Activated T-cell treated with anti-CD3 and anti-CD28 coated beads, Interleukin-2, amount 50 U/mL, for 24 hours (primary cell): ENCODE measurements at places on chromosomes 6 and 20.

GRCh38 chr6:36590237-36590636 lies 3.9 kb upstream of the SRSF3 start:
- no peak overlapping the region for H3K27ac ChIP-seq
- H3K4me1 ChIP-seq = peaks cover 20% of the 10 kb centered on the region
- H3K4me3 ChIP-seq = no peak overlapping the region
- peaks cover 16% of the 10 kb centered on the region for H3K36me3 ChIP-seq
- no peak for DNase-seq

GRCh38 chr20:12847872-12848271 lies 160.9 kb upstream of the SPTLC3 start:
- H3K27ac ChIP-seq = no peak overlapping the region
- H3K4me3 ChIP-seq = no peak overlapping the region
- DNase-seq = no peak
- no peaks in the 10 kb centered on the region for H3K4me1 ChIP-seq
- no peaks in the 10 kb centered on the region for H3K36me3 ChIP-seq
- no peaks in the 10 kb centered on the region for H3K27me3 ChIP-seq

DNA sequence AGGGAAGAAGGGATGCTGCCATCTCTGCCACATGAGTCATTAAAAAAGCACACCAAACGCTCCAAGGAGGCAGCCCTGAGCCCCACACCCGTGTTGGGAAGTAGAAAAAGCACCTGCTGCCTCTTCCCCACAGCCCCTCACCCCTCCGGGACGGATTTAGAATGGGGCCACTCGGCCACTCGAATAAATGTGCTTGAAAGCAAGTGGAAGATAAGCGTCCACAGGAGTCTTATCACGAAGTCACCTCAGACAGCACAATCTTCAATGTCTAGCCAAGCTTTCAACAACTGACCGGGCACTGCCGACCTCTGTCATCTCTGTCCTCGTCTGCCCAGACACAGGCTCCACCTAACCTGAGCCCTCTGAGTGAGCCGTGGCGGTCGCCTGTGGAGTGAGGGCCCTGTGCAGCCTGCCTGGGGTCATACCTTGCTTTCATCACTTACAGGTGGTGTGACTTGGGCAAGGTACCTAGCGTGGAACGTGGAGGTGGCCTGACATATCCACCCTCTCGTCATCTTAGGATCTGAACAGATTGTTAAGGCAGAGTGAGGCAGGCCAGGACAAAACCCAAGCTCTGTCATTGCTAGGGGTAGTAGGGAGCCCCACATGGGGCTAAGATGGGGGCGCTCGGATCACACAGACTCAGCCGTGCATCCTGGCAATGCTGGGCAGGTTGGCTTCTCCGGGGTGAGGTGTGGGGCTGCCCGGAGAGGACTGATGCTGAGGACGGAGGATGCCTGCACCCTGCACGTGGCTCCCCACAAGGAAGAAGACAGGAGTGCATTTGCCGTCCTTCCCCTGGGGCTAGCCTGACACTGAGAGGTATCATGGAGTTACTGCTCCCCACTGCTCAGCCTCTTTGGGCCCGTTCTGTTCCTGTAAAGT lies 34.8 kb downstream of the PSMG4 start:
- H3K27ac ChIP-seq = no peak overlapping the region
- no peaks in the 10 kb centered on the region for H3K36me3 ChIP-seq
- no peaks in the 10 kb centered on the region for H3K27me3 ChIP-seq

GRCh38 chr20:2663364-2663886 lies 591 bp downstream of the IDH3B start:
- peaks cover 54% of the 10 kb centered on the region for H3K36me3 ChIP-seq
- peak overlapping the region; percentile 94 for H3K4me3 ChIP-seq
- no peak for DNase-seq
- H3K27ac ChIP-seq = peak overlapping the region; percentile 97

- no peaks in the 10 kb centered on the region for H3K4me1 ChIP-seq
- DNase-seq = no peak
- no peaks in the 10 kb centered on the region for H3K36me3 ChIP-seq
- no peaks in the 10 kb centered on the region for H3K27me3 ChIP-seq
- H3K4me3 ChIP-seq = no peak overlapping the region
Measured at GRCh38 chr6:81859884-81860283, 107.4 kb upstream of the TENT5A start.

DNA sequence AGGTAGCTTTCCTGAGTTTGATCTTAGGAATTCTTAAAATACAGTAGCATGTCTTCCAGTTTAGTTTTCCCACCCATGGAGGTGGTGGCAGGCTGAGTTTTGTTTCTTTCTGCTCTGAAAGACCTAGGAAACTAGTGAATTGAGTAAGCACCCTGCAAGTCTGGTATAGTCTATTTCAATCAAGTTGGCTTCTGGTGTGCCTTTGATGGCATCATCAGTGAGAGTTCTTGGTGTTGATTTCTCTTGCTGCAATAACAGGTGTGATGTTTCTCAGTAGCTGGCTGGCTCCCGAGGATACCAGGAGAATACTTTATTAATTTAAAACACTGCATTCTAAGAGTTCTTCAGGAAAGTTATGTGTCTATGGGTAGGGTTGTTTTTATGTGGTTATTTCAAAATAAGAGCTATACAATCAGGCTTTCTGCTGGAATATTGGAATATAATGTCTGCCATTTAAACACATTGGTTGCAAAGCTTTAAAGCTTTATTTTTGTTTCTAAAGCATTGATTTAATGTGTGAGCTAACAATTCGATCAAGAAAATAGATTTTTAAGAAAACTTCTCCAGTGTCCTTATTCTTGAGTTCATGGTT lies 19.0 kb downstream of the VAPB start:
- peaks cover 20% of the 10 kb centered on the region for H3K36me3 ChIP-seq
- no peaks in the 10 kb centered on the region for H3K27me3 ChIP-seq
- H3K27ac ChIP-seq = peak overlapping the region; percentile 88
- peaks cover 37% of the 10 kb centered on the region for H3K4me1 ChIP-seq
- H3K4me3 ChIP-seq = peak overlapping the region; percentile 43

DNA sequence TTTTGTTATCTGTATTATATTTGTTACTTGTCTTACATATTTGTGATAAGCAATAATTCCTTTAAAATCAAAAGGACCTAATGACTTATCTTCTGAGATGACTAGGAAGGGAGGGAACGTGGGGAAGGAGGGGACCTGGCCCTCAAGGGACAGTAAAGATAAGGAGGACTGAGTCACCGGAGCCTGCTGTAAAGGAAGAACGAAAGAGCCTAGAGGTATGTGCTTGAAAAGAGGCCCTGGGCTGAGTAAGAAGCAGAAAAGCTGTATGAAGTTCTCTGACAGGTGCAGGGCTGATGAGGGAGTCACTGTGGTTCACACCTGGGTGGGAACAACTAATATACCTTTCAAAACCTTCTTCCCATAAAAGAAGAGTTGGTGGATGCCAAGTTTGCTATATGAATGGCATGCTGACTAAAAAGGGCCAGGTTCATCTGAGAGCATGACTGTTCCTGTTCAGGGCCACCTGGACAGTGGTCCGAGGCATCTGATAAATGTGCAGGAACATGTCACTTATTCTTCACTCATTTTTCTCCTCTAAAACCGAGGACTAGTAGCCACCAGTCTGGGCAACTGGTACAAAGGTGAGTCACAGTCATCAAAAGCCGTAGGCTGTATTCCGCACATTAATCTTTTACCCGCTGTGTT lies 111.3 kb downstream of the TNFAIP3 start:
- no peaks in the 10 kb centered on the region for H3K27me3 ChIP-seq
- H3K27ac ChIP-seq = peak overlapping the region; percentile 62
- no peak overlapping the region for H3K4me3 ChIP-seq
- no peak for DNase-seq
